ENCODE measurements at places on chromosomes 7 and 10.
A peak's percentile ranks its signal among the peaks of the same experiment; 100 is the strongest.

DNA sequence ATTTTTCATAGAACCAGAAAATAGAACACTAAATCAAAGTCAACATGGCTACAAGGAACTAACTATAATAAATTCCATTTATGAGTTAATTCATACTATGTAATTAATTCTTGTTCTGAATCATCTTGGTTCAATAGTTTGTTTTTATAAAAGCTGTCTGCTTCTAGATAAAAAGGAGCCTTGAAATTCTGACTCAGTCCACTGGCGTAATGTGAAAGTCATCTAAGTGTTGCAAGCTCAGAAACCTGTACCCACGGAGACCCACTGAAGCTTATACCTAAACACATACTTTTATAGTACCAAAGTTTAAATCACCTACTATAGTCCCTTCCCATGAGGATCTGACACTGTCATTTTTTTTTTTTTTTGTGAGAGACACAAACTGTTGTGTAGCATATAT, 489.4 kb downstream of the SEMA3D start:
- peak; percentile 21 for DNase-seq

- no peak for DNase-seq
Observed at GRCh38 chr7:72087926-72088325, 324.2 kb downstream of the CALN1 start.

DNA sequence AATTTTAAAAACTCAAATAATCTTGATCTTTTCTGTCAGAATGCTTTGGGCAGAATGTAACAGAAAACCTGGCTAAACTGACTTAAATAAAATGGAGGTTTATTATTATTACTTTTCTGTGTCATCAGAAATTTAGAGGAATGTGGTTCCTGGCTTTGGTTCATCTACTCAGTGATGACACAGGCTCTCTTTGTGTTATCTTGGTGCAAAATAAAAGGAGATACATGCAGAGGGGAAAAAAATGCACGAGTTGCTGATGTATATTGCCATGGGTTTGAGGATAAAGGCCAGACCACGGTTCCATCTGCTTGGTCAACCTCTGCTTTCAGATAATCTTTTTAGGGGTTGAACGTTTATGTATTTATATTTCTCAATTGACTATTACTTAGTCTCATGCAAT, 181.4 kb downstream of the SUGCT start:
- no peak for DNase-seq

GRCh38 chr7:152602962-152603361, 73.0 kb downstream of the XRCC2 start:
- no peak for DNase-seq

GRCh38 chr10:113600569-113600968, 47.7 kb downstream of the HABP2 start:
- DNase-seq = no peak

DNA sequence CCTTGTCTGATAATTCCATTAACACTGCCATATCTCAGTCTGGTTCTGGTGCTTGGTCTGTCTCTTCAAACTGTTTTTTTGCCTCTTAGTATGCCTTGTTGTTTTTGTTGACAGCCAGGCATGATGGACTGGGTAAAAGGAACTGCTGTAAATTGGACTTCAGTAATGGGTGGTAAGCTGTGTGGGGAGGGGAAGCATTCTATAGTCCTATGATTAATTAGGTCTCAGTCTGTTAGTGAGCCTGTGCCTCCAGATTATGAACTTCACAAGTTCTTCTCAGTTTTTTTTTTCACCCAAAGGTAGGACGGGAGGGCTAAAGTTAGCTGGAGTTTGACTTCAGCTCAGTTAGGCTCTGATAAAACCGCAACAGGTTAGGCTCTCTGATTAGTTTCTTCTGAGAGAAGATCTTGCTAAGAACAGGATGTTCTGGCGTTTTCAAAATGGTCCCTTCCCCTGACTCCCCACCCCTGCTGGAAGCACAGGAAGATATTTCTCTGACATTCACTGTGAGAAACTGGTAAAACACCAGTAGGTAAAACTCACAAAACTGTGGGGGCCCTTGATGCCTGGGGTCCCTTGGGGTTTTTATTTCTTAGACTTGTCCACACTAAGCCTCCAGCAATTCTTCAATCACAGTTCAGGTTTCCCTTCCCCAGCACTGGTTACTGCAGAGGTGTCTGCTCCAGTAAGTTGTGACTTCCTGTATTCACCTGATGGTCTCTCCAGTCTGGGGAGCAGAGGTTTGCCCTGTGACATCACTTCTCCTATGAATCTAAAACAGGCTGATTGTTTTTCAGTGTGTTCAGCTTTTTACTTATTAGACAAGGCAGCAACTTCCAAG, 43.3 kb upstream of the CCDC71L start:
- DNase-seq = no peak

DNA sequence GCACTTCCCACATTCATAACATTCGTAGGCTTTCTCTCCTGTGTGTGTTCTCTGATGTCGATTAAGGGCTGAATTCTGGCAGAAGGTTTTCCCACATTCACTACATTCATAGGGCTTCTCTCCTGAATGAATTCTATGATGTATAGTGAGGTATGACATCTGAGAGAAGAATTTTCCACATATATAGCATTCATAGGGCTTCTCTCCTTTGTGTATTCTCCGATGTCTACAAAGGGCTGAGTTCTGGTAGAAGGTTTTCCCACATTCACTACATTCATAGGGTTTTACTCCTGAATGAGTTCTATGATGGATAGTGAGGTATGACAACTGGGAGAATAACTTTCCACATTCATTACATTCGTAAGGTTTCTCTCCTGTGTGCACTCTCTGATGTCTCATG, 15.6 kb downstream of the ZNF12 start:
- no peak for DNase-seq

DNA sequence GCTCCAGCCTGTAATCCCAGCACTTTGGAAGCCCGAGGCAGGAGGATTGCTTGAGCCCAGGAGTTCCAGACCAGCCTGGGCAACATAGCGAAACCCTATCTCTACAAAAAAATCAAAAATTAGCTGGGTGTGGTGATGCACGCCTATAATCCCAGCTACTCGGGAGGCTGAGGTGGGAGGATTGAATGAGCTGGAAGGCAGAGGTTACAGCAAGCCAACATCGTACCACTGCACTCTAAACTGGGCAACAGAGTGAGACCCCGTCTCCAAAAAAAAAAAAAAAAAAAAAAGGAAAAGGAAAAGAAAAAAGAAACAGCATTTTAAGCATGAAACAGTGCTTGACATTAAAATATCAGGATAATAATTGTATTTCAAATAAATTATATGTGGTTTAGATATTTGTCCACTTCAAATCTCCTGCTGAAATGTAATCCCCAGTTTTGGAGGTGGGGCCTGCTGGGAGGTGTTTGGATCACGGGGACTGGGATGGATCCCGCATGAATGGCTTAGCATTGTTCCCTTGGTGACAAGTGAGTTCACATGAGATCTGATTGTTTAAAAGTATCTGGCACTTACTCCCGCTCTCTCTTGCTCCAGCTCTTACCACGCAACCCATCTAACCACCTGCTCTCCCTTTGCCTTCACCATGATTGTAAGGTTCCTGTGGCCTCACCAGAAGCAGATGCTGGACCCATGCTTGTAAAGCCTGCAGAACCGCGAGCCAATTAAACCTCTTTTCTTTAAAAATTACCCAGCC, 103.4 kb downstream of the SRPK2 start:
- no peak for DNase-seq

DNA sequence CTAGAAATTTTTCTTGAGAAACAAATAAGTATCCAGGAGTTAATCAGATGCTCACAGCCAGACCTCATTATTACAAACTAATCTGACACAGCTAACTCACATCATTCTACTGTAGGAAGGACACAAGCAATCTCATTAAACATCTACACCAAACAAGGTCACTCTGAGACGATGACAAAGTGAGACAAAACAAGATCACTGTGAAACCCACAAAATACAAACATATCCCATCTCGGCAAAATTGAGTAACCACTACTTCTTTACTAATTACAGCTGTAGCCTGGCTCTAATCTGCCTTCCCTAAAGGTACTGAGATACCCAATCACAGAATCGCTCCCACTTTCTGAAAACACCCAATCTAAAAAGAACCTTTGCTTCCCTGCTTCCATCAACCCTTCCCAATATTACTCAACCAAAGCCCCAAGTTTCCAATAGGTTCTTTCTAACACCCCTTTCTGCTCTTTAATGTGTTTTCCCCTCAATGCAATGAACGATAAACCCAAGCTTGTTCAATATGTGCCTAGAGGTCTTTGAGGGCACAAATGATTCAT, 26.9 kb downstream of the CCDC6 start:
- no peak for DNase-seq

- DNase-seq = peak; percentile 21
Observed at GRCh38 chr10:88848499-88848898, 3.1 kb downstream of the ANKRD22 start.

DNA sequence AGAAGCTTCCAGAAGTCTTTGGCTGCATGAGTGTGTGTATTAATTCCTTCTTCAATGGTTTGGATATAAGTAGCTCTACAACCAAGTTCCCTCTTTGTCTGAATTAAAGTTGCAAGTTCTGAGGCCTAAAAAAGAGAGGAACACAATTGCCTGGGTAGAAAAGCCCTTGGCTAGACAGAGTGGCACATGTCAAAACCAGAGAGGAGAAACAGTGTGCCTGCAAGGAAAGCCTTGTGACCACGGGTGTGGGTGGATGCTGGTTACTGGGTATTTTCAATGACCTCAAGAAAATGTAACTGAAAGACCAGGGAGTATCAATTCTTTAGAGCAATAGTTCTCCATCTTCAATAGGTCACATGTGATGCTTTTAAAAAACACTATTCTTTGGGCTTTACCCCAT, 148.3 kb downstream of the SVIL start:
- DNase-seq = no peak

GRCh38 chr7:41979834-41980307, 257.1 kb downstream of the GLI3 start:
- DNase-seq = no peak
